GM12864 (cell line): ENCODE measurements at places on chromosomes 11 and 22.

DNA sequence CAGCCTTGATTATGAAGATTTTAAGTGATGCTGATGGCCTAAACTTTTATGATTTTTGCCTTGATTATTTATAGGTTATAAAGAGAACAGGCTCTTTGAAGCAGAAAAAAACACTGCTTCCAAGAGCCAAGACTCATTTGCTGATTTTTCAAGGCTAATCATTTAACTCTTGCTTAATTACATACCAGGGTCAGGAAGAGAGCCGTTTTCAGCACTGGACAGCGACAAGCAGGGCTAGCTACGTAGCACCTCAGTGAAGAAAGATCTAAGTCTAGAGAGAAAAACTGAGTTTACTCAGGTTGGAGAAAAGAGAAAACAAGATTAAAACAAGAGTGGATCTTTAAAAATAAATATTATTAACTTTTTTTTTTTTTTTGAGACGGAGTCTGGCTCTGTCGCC, 615.4 kb upstream of the B3GAT1 start:
- DNase-seq, result no peak

DNA sequence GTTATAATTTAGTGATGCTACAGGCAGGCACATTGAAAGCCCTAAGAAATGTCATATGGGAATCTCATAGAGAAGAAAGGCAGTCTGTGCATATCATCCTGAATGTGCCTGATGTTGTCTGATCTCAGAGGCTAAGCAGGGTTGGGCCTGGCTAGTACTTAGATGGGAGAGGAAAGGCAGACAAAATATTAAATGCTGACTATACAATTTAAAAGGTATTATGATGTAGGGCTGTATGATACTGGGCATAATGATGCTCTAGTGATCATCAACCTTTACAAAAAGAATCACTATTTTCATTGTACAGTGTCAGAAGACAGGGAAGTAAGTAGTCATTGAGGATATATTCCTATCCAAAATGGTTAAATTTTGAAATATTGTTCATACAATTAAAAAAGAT, 119.8 kb downstream of the UVRAG start:
- DNase-seq, result no peak

GRCh38 chr11:44536788-44537516, 28.5 kb upstream of the CD82 start:
- DNase-seq, result no peak

DNA sequence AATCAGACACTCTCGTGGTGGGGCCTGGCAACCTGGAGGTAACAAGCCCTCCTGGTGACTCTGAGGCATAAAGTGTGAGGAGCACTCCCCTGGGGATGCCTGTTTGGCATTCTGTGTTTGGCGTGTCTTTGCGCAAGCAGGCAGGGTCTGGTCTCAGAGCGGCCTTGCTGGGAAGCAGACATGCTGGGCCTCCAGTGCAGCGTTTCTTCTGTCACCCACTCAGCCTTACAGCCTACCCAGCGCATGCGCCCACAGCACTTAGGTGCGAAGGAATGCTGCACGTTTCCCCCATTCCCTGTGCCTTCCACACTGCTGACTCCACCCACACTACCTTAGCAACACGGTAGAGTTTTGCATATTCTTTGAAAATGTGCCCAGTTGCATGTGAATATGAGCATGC, 7.4 kb upstream of the CXCR5 start:
- DNase-seq, result no peak

GRCh38 chr11:111269146-111269868, 23.8 kb downstream of the POU2AF2 start:
- DNase-seq, result no peak

DNA sequence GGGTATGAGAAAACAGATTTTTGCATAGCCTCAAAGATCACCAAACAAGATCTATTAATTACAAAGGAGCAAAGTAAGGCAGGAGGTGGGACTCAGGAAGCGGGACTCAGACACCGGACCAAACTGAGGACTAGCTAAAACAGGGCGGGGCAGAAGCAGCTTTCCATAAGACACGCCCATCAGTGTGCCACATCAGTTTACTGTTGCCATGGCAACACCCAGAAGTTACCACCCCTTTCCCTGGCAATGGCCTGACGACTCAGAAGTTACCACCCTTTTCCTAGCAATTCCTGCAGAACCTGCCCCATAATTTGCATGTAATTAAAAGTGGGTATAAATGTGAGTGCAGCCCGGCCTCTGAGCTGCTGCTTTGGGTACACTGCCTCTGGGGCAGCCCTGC, 173.9 kb downstream of the SHANK2 start:
- DNase-seq, result no peak

DNA sequence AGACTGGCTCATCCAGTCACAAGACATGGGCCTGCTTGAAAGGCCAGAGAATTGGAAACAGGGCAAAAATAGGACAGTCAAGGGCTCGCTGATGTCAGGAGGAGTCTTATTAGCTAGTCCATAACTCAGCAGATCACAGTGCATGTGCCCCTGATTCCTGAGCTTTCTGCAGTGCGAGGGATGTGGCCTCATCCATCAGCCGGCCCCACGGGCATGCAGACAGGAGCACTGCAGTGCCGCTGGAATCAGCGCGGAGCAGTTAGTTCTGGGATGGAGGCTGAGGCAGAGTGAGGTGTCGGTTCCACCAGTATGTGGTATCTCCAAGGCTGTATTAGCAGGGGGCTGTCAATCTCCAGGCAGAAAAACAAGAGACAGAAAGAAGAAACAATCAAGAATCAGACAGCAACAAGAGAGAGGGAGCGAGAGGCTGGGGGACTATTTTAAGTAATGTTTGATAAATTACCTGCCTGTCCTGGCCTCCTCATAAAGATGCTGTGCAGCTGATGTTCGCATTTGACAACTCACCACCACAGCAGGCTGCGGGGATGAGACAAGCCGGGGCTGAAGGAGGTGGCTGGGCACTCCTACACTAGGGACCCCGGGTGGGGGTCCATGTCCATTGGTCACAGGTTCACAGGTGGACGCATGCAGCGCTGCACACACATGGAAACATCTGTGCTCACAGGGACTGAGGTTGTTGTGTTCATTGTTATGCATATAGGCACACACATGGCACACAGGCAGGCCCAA, 167.2 kb downstream of the TRIM29 start:
- DNase-seq, result no peak

DNA sequence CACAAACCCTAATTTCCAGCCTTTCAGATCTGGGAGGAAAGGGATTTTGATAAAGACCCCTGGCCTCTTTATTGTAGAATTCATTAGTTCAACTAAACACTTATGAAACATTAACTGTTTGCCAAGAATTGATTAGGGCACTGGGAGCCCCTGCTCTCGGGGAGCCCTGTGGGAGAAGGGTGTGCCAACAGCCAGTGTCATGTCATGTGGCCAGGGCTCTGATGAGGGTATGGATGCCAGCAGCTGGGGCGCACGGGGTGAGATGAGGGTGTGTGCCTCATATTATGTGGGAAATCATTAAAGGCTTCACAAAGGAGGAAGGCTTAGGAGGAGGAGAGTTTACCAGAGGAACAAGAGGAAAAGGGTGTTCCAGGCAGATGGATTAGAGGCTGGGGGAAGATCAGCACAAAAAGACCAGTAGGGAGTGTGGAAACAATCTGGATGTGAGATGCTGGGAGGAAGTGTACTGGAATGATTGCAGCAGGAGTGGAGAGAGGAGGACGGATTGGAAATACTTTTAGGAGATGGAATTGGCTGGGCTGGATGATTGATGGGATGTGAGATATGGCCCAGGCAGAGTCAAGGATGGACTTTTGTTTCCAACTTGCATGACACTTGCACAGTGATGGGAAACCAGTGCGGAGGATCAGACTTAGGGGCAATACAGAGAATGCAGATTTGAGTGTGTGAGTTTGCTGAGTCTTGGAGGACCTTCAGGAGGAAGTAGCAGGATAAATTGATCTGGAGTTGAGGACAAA, 137.8 kb downstream of the CSNK2A3 start:
- DNase-seq, result no peak

- DNase-seq, result no peak
Measured at GRCh38 chr11:60084631-60085273, 3.7 kb upstream of the MS4A2 start.

GRCh38 chr11:44621784-44622183, 56.3 kb downstream of the CD82 start:
- no peak for DNase-seq

DNA sequence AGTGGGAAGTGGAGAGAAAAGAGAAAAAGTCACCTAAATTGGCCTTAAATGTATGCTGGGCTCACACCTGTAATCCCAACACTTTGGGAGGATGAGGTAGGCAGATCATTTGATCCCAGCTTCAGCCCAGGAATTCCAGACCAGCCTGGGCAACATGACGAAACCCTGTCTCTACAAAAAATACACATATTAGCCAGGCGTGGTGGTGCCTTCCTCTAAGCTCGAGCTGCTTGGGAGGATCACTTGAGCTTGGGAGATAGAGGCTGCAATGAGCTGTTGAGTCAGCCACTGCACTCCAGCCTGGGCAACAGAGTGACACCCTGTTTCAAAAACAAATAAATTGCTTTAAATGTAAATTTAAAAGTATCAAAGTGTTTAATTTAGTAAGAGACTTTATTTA, 3.9 kb downstream of the CBL start:
- no peak for DNase-seq

DNA sequence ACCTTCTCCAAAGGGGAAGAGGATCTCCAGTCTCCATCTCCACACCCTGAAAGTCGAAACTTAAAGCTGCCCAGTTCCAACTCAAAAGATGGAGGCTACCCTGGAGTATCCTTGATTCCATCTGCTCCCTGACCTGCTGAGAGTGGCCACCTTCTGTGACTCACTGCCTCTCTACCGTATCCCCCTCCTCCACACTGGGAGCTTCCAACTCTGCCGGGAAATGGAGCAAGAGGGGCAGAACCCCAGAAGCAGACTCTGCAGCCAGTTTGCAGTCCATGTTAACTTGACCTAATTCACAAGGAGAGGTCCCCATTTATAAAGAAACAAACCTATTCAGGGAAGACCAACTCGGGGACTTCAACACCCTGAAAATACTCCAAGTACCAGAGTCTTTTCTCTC, 22.0 kb upstream of the IRAG1 start:
- DNase-seq, result no peak

GRCh38 chr22:49872347-49872746, 18.7 kb downstream of the ZBED4 start:
- DNase-seq, result no peak

GRCh38 chr11:66327171-66328030, 8.8 kb downstream of the RIN1 start:
- no peak for DNase-seq
